ENCODE measurements at places on chromosomes 13 and 19.

DNA sequence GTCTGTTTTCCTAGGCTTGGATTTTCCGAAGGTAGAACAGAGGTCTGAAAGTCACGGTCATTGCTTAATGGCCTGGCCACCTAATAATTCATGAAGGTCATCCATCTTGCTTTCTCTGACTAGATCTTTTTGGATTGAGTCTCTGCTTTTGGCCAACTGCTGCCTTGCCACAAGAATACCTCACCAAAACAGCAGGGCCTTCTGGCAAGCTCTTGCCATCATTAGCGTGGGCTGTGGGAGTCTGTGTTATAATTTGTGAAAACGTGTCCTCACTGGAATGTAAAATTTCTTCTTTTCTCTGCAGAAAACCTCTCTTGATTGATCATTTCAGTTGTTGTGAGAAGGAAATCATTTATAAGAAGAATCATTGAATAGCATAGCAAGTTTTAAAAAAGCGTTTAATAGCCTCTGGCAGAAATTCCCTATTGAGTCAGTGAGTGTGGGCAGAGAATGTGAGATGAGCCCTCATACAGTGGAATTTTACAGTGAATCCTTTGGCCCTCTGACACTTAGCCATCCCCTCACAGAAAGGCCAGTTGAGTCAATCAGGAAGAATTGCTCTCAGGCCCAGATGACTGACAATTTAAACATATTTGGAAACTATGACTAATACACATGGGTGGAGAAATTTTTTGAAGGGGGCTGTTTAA, 43.2 kb upstream of the ERICH6B start:
- DNase-seq, result no peak

- no peak for DNase-seq
These were observed 419.4 kb downstream of the UQCRFS1 start for GRCh38 chr19:28793391-28794168.

DNA sequence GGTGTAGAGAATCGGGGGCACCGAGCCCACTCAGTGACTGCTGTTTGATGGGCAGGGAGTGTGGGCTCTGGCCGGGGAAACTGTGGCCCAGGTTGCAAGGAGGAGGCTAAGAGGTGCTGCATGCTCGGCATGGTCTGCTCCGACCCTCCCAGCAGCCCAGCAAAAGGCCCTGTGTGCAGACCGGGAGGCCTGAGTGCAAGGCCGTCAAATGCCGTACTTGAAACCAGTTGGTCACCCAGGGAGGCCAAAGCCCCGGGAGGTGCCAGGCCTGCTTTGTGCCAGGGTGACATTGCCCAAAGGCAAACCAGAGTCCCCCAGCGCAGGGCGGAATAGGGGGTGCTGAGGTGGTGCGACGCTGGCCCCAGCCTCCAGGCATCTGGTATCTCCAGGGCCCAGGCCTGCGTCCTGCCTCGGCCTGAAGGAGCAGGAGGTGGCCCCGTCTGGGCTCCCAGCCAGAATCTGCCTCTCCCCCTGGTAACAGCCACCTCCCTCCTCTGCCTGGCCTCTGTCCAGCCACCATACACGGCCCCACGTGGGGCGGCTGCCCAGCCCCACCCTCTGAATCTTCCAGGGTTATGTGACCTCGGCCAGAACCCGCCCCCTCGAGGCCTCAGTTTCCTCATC, 4.0 kb downstream of the PIK3R2 start:
- DNase-seq, result no peak

DNA sequence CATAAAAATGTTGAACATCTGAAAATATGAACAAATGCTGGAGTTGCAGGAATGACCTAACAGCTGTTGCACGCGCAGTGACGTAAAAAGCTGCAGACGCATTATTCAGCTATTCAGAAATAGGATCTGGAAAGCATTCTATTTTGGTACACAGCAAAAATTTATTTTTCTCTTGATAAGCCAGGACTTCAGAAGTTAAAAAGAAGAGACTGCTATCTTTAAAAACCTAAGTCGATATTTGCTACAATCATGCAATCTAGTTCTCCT, 36.9 kb upstream of the STARD13 start:
- no peak for DNase-seq
